Midbrain (tissue), 1 donor: ENCODE measurements at places on chromosomes 12 and 14.

- no peak for DNase-seq
Measured at GRCh38 chr12:91994208-91994797, 151.3 kb downstream of the BTG1 start.

- no peak for DNase-seq
Measured at GRCh38 chr12:76863837-76864236, 15.0 kb downstream of the CSRP2 start.

DNA sequence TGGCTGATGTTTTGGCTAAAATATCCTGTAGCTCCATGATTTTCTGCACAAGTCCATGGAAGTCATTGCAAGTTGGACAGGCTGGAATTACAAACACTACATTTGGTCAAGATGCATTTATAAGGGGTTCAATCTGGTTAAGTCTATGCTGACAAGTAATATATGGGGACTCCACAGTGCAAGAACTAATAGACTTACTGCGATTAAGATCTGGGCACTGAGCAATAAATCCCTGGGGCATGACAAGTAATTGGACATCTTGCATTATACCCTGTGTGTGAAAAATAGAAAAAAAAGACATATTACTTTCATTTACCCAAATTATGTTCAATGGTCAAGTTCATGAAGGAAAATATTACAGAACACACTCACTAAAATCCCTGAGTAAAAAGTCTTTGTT is 99.1 kb downstream of the NELL2 start:
- DNase-seq, result no peak

DNA sequence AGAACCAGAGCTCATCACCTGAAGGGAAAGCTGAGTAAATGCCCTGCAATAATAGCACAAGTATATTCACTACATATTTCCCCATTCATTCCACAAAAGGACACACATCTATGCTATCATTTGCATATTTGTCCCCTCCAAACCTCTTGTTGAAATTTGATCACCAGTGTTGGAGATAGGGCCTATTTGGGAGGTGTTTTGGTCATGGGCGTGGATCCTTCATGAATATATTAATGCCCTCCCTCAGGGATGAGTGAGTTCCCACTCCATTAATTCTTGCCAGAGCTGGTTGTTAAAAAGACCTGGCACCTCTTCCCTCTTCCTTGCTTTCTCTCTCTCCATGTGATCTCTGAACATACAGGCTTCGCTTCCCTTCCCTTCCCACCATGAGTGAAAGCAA is 18.6 kb upstream of the ZDHHC17 start:
- DNase-seq, result no peak

- no peak for DNase-seq
Measured at GRCh38 chr12:124543590-124544310, 23.7 kb downstream of the NCOR2 start.

DNA sequence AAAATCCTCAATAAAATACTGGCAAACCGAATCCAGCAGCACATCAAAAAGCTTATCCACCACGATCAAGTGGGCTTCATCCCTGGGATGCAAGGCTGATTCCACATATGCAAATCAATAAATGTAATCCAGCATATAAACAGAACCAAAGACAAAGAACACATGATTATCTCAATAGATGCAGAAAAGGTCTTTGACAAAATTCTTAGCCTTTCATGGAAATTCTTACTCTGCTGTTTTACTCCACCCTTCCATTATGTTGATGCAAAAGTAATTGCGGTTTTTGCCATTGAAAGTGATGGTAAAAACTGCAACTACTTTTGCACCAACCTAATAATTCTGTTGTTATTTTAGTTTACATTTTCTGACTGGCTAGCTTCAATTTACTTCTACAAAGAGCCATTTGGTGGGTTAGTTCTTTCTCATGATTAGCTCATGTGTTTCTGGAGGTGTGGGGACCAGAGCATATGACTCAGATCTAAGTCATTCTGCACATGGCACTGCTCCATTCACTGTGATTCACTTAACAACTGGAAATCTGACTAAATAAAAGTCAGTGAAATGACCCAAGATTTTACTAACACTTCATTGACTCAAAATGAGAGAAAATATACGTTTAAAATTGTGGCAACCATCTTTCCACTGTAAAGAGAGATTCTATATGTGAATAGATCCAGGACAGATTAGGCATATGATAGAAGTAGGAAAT is 99.9 kb downstream of the TMTC3 start:
- DNase-seq, result no peak

DNA sequence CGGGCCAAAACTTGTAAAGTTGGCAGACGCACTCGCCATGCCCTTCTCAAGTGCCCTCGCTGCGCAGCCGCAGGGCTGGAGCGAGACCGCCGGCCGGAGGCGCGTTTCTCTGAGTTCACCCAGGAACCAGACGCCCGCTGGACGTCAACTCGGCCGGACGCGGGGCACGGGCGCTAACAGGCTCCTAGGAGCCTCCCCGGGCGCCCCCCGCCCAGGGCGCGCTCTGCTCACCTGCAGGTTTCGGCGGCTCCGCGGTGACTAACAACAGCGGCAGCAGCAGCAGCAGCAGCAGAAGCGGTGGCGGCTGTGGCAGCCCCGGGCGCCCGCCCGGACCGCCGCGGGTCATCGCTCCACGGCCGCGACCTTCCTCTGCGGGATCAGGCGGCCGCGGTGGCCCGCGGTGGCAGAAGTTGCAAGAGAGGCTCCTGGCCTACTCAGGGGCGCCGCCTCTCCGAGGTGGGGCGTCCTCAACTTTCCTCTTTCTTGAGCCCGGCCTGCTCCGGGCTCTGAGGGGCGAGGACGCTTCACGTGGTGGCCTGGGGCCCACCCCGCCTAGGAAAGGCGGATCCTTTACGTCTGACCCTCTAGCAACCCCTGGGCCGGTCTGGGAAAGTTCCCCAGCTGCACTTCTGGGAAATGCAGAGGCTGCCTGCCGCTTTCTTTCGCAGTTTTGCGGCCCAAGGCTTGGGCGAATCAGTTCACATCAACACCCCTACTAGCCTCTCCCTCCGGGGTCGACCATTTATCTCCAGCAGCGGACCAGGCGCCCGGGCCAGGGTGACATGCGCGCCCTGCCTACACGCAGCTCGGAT is at the start of gene PLBD1:
TSS of gene PLBD1 (minus strand) at position 533 of the 812 bp plus-strand sequence. CDS start at position 346, 187 bp downstream.
- peak; percentile 25 for DNase-seq

GRCh38 chr14:60662982-60663381 is 13.7 kb upstream of the SIX1 start:
- DNase-seq, result no peak

GRCh38 chr12:123532808-123533649 is 490 bp downstream of the RILPL1 start:
- peak; percentile 20 for DNase-seq

DNA sequence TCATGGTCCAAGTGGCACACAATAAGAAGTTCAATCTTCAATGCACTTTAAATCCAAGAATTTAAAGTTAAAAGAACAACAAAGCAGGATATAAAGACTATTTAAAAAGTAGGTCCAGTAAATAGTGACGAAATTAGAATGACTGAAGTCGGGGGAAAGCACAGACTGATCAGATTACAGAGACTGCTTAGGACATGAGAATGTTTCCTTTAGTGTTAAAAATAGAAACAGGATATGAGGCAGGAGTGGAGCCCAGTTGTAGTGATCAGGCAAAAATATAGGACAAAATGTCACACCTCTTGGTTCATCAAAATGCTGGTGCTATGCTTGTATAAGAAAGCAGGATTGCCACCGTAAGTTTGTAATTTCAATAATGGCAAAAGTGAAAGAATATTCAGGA is 52.2 kb upstream of the CD163 start:
- DNase-seq, result peak; percentile 10

- no peak for DNase-seq
Measured at GRCh38 chr12:93176165-93176564, 201.6 kb upstream of the NUDT4 start.

DNA sequence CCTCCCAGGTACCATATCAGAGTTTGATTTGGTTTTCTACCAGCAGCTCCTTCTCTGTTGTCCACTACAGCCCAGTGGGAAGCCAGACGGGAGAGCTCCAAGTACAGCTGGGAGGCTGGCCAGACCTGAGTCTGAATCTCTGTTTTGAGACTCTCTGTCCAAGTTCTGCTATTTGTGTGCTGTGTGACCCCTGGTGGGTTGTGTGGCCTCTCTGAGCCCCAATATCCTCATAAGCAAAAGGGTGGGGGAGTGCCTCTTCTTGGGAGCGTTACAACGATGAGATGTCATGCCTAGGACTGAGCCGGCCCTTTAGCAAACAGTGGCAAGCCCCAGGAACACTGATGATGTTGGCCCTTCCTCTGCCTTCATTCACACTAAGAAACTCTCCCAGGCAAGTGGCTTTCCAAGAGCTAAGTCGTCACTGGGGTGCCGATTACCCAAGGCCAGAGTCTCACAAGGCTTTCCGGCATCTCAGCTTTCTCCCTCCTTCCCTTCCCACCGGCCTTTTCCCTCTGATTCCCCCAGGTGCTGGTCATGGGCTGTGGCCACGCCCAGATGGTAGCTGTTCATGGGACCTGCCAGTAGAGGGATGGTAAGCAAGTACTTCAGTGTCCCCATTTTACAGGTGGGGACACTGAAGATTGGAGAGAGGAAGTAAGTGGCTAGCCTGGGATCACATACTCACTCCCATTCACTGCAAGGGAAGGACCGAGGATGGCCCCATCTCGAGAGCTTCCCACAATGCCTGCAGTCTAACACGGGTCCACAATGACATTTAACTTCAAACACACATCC is 47.7 kb downstream of the BCL11B start:
- no peak for DNase-seq

DNA sequence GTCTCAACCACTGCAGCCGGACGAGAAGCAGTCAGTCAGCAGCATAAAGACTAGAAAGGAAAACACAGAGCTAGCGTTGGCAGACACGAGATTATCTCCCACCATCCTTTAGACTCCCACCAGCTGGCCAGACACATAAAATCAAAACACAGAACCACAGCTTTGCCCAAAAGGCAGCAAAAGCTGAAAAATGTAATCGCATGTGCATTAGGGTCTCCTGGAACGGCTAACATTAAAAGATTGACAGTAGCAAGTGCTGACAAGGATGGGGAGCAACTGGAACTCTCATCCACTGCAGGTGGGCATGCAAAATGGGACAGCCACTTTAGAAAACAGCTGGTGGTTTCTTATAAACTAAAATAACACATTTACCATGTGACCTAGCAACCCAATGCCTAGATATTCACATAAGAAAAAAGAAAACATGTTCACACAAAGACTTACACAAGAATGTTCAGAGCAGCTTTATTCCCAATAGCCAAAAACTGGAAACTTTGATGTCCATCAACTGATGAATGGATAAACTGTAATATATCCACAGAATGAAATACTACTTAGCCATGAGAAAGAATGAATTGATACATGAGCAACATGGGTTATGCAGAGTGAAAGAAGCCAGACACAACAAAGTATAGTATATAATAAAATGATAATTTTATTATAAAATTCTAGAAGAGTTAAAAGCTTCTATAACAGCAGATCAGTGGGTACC is 37.7 kb downstream of the NCOR2 start:
- DNase-seq, result no peak

DNA sequence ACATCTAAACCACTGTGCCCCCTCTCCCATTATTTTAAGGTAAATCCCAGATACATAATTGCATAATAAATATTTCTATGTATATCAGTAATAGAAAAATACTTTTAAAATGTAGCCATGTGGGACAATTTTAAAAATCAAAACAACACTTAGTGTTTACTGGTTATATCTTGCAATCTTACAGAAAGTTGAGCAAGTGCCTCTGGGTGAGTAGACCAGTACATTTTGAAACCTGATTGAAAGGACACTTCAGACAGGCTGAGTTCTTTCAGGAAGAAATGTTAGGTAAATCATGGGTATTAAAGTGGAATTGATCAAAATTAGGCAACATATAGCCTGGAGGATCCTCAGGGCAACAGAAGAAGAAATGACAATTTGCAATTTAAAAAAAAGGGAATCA is 7.2 kb downstream of the SLC38A4 start:
- DNase-seq, result no peak

DNA sequence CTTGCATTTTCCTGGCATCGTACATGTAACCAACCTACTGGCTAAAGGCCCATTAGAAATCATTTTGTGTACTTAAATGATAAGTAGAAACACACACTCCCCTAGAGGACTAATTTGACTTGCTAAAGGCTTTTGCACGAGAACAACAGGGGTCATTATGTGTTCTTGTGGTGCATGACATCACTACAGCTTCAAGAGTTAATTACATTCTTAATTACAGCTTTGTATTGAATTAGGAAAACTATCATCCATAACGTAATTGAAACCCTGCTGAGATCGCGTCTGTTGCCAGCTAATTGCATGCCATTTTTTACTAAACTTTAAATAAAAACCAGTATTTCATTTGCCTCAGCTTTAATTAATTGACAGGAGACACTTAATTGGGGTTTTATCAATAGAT is 51.4 kb downstream of the TMEM132C start:
- no peak for DNase-seq

DNA sequence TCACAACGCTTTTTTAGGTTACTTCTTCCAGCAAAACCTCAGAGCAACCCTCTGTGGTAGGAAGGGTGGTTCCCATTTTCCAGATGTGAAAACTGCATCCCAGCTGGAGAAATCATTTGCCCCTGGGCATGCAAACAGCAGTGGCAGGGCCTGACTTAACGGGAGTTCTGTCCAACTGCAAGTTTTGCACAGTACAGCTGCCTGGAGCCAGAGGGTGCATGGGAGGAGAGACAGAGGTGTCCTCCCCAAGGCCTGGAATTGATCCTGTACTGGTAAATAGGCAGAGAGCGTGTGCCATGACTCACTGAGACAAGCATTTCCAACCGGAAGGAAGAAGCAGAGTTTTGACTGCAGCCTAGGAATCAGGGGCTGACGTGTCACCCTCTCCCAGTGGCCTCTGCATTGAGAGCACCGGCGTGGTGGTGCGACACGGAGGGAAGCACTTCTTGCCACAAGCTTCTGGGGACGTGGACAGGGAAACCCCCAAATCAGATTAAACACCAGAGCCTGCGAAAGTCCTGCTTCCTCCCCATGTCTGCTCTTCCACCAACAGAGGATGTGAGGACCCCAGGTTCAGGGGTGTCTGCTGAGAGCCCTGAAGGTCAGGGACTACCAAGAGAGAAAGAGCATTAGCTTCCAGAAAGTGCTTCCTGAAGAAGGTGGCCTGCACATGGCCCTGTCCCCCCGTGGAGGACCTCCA is 19.0 kb upstream of the SERPINA4 start:
- no peak for DNase-seq

- DNase-seq, result no peak
Measured at GRCh38 chr12:6871052-6871957, 1.8 kb downstream of the SPSB2 start.
